ENCODE measurements at places on chromosomes 1 and 21. TPM values are rescaled to one million over a fixed set of nuclear protein-coding genes. Genes with fewer than 3 reads are reported as not detected.

- H3K4me3 ChIP-seq, result no peak overlapping the region
- no peaks in the 10 kb centered on the region for H3K27me3 ChIP-seq
- DNase-seq, result peak; percentile 33
- H3K36me3 ChIP-seq, result peaks cover 13% of the 10 kb centered on the region
- no peaks in the 10 kb centered on the region for H3K4me1 ChIP-seq
- H3K27ac ChIP-seq, result no peak overlapping the region
Measured at GRCh38 chr1:42917241-42917495, 41.5 kb downstream of the SLC2A1 start.

DNA sequence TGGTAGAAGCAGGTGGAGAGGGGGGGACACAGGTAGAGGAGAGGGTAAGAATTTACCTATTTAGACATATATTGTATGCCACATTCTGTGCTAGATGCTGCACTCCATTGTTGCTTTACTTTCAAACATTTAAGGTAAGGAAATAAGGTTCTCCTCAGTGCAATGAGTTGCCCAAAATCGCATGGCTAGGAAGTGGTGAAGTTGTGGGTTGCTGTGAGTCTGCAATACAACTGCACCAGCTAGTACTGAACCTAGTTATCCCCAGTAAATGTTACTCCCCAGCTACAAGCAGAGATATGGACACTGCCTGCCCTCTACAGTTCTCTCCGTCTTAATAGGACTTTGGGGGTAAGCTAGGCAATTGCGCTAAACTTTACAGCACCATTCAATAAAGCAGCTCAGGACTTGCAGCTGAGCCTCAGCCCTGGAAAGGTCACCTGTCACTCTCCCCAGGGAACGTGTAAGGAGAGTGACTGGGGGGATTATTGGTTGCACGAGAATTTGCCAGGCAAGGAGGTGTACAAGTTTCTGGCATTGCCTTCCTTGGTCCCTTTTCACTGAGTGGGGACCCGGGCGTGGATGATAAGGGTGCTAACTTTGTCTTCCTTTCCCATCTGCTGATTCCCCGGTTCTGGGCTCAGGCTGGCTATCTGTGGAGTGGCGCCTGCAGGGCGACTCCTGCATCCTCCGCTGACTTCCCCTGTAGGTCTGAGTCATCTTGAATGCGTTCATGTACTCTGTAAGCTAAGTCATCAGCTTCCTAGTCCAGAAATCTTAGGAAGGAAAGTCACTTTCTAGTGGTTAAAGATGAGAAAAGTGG, 71.3 kb upstream of the CNTN2 start:
- H3K36me3 ChIP-seq, result no peaks in the 10 kb centered on the region
- no peak overlapping the region for H3K4me3 ChIP-seq
- H3K27ac ChIP-seq, result no peak overlapping the region
- no peaks in the 10 kb centered on the region for H3K27me3 ChIP-seq
- no peaks in the 10 kb centered on the region for H3K4me1 ChIP-seq

DNA sequence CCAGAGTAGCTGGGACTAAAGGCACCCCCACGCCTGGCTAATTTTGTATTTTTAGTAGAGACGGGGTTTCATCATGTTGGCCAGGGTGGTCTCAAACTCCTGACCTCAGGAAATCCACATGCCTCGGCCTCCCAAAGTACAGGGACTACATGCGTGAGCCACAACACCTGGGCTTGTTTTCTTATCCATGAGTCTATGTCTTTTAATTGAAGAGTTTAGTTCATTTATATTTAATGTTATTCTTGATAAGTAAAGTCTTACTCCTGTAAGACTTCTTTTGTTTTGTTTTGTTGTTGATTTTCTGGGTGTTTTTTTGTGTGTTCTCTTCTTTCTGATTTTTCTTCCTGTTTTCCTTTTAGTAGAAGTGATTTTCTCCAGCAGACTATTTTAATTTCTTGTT, 621.0 kb downstream of the LTN1 start:
- H3K4me1 ChIP-seq, result no peaks in the 10 kb centered on the region
- H3K27ac ChIP-seq, result no peak overlapping the region
- DNase-seq, result no peak
- no peak overlapping the region for H3K4me3 ChIP-seq
- no peaks in the 10 kb centered on the region for H3K27me3 ChIP-seq
- peaks cover 11% of the 10 kb centered on the region for H3K36me3 ChIP-seq

- no peaks in the 10 kb centered on the region for H3K36me3 ChIP-seq
- H3K4me1 ChIP-seq, result peaks cover 5% of the 10 kb centered on the region
- no peak for DNase-seq
- H3K27ac ChIP-seq, result no peak overlapping the region
- no peaks in the 10 kb centered on the region for H3K27me3 ChIP-seq
Measured at GRCh38 chr1:58862728-58863385, 79.0 kb upstream of the JUN start.

DNA sequence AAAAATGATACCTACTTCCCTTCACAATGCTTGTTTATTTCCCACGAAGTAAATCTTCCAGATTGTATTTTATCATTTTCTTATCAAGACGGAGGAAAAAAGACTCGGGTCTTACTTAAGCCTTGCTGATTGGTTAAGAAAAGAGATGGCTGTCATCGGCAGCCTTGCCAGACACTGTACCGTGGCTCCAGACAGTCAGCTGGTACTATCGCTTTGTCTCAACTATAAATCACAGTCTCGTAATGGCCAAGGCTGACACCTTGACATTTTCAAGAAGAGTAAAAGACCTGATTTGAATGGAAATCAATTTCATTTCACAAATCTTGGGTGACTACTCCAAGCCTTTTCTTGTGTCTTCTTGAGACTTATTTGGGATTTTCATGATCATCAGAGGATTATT, 868.0 kb downstream of the USP25 start:
- no peak overlapping the region for H3K27ac ChIP-seq
- no peaks in the 10 kb centered on the region for H3K36me3 ChIP-seq
- DNase-seq, result no peak
- H3K27me3 ChIP-seq, result no peaks in the 10 kb centered on the region
- H3K4me1 ChIP-seq, result no peaks in the 10 kb centered on the region

DNA sequence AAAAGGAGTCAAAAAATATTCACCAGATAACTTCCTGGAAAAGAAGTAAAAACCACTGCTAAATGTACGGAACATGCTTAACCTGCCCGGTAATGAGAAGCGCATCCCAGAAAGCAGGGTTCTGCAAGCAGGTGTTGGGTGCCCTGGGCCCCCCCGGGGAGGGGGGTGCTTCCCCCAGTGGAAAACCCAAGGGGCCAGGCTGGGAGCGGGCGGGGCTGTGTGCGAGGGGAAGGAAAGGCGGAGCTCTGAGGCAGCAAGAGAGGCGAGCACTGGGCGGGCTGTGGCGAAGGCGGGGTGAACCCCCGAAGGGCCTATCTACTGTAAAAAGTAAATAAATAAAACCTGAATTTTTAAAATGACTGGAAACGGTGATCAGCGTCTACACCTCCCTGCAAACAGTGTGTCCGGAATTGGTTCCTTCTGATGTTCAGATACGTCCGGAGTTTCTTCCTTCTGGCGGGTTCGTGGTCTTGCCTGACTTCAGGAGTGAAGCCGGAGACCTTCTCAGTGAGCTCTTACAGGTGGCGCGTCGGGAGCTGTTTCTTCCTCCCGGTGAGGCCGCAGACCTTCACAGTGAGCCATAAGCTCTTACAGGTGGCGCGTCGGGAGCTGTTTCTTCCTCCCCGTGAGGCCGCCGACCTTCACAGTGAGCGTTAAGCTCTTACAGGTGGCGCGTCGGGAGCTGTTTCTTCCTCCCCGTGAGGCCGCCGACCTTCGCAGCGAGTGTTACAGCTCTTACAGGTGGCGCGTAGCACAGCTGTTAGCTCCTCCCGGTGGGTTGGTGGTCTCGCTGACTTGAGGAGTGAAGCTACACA, 13.4 kb downstream of the FTCD start:
- H3K27ac ChIP-seq, result no peak overlapping the region
- peak overlapping the region; percentile 65 for H3K4me3 ChIP-seq

DNA sequence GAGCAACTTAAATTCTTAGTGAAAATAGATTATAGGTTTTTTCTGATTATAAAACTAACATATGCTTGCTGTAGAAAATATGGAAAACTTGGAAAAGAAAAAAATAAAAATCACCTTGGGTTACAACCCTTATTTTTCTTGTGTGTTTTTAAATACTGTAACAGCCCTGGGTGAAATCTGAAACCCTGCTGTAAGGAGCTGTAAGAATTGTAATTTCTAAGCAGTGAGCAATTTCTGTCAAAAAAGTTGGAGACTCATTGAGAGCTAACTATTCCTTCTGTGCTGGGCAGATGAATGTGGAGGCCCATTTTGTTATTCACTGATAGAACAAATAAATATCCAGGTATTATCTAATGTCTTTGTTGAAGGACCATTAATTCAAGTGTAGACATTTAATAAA, 42.6 kb downstream of the ADCY10 start:
- 0 out of 2 replicates have a peak, but pooled peaks cover 3% of the 10 kb centered on the region for H3K4me1 ChIP-seq
- no peak overlapping the region for H3K4me3 ChIP-seq
- H3K36me3 ChIP-seq, result no peaks in the 10 kb centered on the region
- DNase-seq, result no peak
- H3K27me3 ChIP-seq, result no peaks in the 10 kb centered on the region

DNA sequence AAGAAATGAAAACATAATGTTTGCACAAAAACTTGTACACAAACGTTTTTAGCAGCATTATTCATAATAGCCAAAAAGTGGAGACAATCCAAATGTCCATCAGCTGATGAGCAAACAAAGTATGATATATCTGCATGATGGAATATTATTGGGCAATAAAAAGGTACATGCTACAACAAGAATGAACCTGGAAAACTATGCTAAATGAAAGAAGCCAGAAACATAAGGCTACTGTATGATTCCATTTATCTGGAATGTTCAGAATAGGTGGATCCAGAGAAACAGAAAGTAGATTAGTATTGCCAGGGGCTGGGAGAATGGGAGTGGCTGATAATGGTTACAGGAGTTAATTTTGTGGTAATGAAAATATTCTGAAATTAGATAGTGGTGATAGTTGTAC, 19.0 kb downstream of the FBXO28 start:
- no peaks in the 10 kb centered on the region for H3K4me1 ChIP-seq
- H3K4me3 ChIP-seq, result no peak overlapping the region
- DNase-seq, result no peak
- H3K27me3 ChIP-seq, result no peaks in the 10 kb centered on the region

DNA sequence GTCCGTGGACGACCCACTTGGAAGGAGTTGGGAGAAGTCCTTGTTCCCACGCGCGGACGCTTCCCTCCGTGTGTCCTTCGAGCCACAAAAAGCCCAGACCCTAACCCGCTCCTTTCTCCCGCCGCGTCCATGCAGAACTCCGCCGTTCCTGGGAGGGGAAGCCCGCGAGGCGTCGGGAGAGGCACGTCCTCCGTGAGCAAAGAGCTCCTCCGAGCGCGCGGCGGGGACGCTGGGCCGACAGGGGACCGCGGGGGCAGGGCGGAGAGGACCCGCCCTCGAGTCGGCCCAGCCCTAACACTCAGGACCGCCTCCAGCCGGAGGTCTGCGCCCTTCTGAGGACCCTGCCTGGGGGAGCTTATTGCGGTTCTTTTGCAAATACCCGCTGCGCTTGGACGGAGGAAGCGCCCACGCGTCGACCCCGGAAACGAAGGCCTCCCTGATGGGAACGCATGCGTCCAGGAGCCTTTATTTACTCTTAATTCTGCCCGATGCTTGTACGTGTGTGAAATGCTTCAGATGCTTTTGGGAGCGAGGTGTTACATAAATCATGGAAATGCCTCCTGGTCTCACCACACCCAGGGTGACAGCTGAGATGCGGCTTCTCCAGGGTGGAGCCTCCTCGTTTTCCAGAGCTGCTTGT, 32.4 kb downstream of the PRMT2 start:
- peak overlapping the region; percentile 77 for H3K4me3 ChIP-seq
- H3K4me1 ChIP-seq, result peaks cover 2% of the 10 kb centered on the region
- H3K27ac ChIP-seq, result no peak overlapping the region
- no peaks in the 10 kb centered on the region for H3K27me3 ChIP-seq

Gene RAB42
- 13.2 TPM for total RNA-seq

DNA sequence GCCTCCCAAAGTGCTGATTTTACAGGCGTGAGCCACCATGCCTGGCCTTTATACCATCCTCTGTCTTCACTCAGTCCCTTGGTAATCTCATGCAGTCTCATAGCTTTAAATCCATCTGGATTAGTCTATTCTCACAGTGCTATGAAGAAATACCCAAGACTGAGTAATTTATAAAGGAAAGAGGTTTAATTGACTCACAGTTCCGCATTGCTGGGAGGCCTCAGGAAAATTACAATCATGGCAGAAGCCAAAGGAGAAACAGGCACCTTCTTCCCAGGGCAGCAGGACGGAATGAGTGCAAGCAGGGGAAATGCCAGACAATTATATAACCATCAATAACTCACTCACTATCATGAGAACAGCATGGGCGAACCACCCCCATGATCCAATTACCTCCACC, 49.1 kb upstream of the CPLANE2 start:
- no peaks in the 10 kb centered on the region for H3K27me3 ChIP-seq
- H3K36me3 ChIP-seq, result peaks cover 14% of the 10 kb centered on the region
- no peak overlapping the region for H3K27ac ChIP-seq
- H3K4me1 ChIP-seq, result no peaks in the 10 kb centered on the region

GRCh38 chr1:158020259-158020885, 26.9 kb downstream of the KIRREL1 start:
- H3K36me3 ChIP-seq, result no peaks in the 10 kb centered on the region
- no peaks in the 10 kb centered on the region for H3K27me3 ChIP-seq
- H3K4me1 ChIP-seq, result peaks cover 38% of the 10 kb centered on the region
- peak overlapping the region; percentile 37 for H3K4me3 ChIP-seq
- peak overlapping the region; percentile 37 for H3K27ac ChIP-seq
- DNase-seq, result no peak

Data from H9 (cell line).